CD4-positive, alpha-beta T cell treated with Interleukin-12 subunit alpha and Interleukin-12 subunit beta, for 1 hour (primary cell): ENCODE measurements at places on chromosomes 16 and 17.

- no peak for DNase-seq
Measured at GRCh38 chr17:66834919-66835454, at the start of gene CACNG5. CACNG5 (plus strand) TSS chr17:66835117; CDS start chr17:66877333, 42,216 bp downstream.

DNA sequence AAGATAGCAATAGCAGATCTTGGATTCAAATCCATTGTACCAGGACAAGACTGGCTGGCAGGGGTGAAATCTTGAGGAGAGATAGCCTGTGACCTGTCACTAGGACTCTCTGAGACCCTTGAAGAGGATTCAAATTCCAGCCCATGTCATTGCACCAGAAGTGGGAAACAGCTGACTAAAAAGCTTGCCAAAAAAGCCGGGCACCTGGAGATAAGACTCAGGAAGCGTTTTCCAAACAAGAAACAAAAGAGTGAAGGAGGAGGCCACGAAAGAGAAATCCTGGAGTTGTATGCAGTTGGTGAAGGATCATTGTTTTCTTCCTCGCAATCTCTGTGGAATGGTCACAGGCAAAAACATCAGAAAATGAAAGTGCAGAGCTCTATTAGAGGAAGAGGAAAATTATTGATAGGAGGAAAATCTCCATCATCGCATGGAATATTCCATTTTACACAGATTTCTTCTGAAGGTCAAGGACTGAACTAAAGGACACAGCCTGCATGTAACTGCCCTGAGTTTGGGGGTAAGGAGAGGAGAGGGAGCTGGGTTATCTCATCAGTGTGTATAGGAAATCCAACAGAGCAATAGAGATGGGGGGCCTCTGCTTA is 9.0 kb upstream of the WSB1 start:
- no peak for DNase-seq

DNA sequence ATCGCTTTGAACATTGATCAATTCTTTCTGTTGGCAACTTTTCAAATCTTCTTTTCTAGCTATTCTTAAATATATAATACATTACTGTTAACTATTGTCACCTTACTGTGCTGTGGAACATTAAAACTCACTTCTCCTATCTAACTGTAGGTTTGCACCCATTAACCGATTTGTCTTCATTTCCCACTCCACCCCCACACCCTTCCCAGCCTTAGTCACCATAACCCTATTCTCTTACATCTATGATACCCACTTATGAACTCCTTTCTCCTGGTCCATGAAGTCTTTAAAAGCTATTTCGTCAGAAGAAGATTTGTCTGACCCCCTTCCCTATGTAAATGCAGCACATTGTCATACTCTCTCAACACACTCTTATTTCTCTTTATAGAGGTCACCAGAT is 993.4 kb upstream of the EEF2KMT start:
- DNase-seq: no peak

GRCh38 chr17:69960755-69961154 is 114.3 kb upstream of the KCNJ16 start:
- DNase-seq: no peak

DNA sequence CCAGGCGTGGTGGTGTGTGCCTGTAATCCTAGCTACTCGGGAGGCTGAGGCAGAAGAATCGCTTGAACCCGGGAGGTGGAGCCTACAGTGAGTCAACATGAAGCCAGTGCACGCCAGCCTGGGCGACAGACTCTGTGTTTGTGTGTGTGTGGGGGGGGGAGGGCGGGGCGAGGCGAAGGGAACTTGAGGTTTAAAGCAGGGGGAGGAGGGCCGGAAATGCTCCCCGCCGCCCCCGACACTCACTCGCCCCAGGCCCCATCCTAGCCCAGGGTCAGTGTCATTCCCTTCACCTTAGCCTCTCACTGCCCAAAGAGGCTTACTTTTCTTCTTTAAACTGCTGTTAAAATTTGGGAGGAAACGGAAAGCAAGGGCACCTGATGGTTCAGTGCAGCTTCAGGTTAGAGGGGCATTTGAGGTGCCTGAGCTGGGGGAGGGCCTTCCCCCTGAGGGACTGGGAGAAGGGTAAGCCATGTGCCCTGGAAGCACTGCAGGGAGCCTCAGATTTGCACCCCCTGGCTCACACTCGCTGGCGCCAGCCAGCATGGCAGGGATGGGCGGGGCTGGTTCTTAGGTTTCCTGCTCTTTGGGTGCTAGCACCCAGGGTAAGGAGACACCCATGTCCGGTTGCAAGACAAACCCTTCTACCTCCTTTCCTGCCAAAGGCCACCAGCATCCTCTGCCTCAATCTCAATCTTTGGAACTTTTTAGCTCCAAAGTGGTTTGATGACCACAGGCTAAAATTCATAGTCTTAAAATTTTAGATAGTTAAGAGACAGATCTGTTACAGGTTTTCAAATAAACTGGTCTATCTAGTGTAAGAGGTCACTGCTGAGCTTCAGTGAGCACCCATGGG is 2.2 kb upstream of the LIMD2 start:
- DNase-seq: peak; percentile 84

- no peak for DNase-seq
Measured at GRCh38 chr17:61144617-61145564, 254.8 kb upstream of the TBX2 start.

DNA sequence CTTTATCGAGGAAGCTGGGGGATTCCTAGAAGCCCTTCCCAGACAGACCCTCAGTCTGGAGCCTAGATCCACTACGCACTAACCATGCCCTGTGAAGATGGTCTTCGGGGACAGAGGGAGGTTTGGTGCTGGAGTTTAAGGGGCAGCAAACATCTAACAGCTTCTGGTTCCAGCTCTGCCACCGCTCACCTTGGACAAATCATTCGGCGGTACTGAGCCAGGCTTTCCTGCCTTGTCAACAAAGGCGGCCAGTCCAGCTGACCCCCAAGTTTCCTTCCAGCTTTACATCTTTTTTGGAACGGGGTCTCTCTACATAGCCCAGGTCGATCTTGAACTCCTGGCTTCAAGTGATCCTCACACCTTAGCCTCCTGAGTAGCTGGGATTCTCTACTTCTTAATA is 369 bp upstream of the GJD3 start:
- DNase-seq: no peak

GRCh38 chr16:67726106-67727034 is 7.3 kb upstream of the GFOD2 start:
- DNase-seq: no peak
